KBM-7 (cell line): ENCODE measurements at places on chromosomes 3 and 15.

DNA sequence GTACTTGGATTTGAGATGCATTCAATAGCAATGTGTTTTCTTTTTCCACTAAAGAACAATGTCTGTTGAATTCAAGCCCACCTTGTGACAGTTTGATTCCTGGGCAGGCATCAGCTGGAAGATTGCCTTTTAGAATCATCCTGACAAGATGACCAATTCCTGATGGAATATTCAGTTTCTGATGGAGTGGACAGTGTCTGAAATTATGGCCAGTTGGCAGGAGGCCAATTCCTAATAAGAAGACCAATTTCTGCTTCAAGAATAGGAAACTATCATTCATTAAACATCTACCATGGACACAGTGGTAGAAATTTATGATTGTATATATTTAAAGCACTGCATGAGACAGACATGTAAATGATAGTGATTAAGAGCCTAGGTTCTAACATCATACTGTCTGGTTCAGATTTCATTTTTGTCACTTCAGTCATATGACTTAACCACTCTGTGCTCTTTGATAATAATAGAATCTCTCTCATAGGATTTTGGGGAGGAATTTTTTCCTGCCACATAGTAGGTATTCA, 133.6 kb downstream of the CLSTN2 start:
- no peak for DNase-seq

- no peak for DNase-seq
Measured at GRCh38 chr3:16998236-16998923, 113.6 kb downstream of the PLCL2 start.

DNA sequence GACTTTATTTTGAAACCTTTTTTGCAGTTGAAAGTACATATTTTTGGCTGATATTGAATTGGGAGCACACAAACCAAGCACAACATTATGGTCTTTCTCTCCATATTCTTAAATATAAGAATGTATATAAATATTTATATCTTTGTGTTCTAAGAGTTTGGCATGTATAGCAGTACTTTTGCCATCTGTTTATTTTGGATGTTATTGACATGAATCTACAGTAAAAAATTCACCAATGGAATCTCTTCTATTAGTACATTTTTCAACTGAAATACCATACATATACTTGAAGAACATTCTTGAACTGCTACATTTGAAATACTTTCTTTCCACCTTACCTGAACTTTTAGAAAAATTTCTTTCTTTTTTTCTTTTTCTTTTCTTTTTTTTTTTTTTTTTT, 109.2 kb upstream of the STRIT1 start:
- DNase-seq = no peak

DNA sequence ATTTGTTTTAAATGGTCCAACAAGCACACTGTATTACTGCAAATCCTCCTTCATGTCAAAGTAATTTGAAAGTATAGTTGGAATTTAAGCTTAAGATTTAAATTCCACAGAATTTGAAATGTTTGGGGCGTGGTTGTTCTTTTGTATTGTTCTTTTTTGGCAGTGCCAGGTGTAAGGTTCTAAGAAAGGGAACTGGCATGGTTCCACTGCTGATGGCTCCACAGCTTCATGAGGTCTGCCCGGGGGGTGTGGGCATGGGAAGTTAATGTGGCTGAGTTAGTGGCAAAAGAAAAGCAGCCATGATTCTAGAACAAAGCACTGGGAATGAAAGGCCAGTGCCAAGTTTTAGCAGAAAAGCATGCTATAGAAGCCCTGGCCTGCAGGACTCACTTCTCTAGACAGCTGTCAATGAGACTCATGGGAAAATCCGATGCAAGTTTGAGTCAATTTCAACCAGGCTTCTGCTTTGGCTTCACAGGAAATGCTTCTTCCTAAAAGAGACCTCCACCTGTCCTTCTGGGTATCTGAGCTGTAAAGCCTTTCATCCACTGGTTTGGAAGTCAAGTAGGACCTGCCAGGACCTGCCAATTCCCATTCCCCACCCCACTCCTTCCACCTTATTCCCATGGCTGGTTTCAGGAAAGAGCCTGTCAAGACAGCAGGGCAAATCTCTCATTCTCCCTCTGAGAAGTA, 18.9 kb downstream of the CDCP1 start:
- no peak for DNase-seq

- peak; percentile 26 for DNase-seq
Measured at GRCh38 chr15:33994005-33994615, 25.8 kb downstream of the CHRM5 start.

GRCh38 chr15:27464941-27465612, 494.1 kb downstream of the GABRG3 start:
- no peak for DNase-seq

GRCh38 chr15:34264076-34264475, 39.3 kb downstream of the EMC4 start:
- no peak for DNase-seq
